ENCODE measurements at places on chromosomes 5 and 9.
A peak's percentile ranks its signal among the peaks of the same experiment; 100 is the strongest.

DNA sequence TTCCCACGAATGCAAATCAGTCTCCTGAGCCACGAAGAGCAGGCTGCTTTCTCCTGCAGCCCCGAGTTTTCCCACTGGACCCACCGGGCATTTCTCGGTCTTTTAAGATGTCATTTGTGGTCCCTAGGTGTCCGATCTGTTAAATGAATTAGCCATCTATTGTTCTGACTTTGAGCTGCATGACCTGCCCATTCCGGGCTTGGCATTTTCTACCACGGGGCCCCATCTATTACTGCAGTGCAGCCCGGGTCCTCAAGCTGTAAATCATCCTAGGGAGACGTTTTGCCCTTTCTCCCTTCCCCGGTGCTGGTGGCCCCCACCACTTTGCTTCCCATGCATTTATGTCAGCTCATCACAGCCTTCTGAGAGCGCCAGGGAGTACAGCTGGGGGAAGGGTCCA is 405.4 kb downstream of the IRX1 start:
- no peak overlapping the region for H3K27ac ChIP-seq
- H3K4me3 ChIP-seq: no peak overlapping the region
- H3K4me1 ChIP-seq: no peaks in the 10 kb centered on the region
- H3K27me3 ChIP-seq: no peaks in the 10 kb centered on the region

- H3K36me3 ChIP-seq: no peaks in the 10 kb centered on the region
- no peak overlapping the region for H3K4me3 ChIP-seq
- no peak for DNase-seq
- H3K4me1 ChIP-seq: no peaks in the 10 kb centered on the region
- H3K27ac ChIP-seq: no peak overlapping the region
- no peaks in the 10 kb centered on the region for H3K27me3 ChIP-seq
These were observed 123.4 kb downstream of the BASP1 start for GRCh38 chr5:17340819-17341218.

GRCh38 chr5:76960004-76960625 is 7.3 kb downstream of the CRHBP start:
- H3K27me3 ChIP-seq: peaks cover 42% of the 10 kb centered on the region
- no peak overlapping the region for H3K4me3 ChIP-seq
- DNase-seq: peak; percentile 18
- H3K27ac ChIP-seq: peak overlapping the region; percentile 0

GRCh38 chr5:171342362-171343111 is 33.5 kb downstream of the TLX3 start:
- H3K4me1 ChIP-seq: no peaks in the 10 kb centered on the region
- no peak overlapping the region for H3K4me3 ChIP-seq
- H3K27me3 ChIP-seq: peaks cover 9% of the 10 kb centered on the region
- no peaks in the 10 kb centered on the region for H3K36me3 ChIP-seq

DNA sequence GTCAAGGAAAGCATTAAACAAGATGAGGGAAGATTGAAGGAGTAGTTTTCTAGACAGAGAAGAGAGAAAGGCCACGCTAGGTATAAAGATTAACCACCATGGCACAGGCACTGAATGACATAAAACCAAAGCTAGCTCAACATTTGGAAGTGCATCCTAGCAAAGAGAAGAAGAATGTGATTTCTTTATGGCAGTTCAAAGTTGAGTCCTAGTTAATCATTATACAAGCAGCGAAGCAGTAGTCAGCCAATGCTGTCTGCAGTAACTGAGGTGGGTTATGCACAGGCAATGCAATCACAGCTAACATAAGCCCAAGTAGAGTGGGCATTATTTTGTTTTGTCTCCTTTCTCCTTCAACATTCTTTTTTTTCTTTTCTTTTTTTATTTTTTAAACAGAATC is 24.0 kb upstream of the ANKRD31 start:
- no peaks in the 10 kb centered on the region for H3K4me1 ChIP-seq
- H3K4me3 ChIP-seq: no peak overlapping the region
- no peak overlapping the region for H3K27ac ChIP-seq
- H3K36me3 ChIP-seq: no peaks in the 10 kb centered on the region

GRCh38 chr9:12141422-12141821 is 551.8 kb upstream of the TYRP1 start:
- H3K36me3 ChIP-seq: no peaks in the 10 kb centered on the region
- DNase-seq: no peak
- H3K27me3 ChIP-seq: no peaks in the 10 kb centered on the region

DNA sequence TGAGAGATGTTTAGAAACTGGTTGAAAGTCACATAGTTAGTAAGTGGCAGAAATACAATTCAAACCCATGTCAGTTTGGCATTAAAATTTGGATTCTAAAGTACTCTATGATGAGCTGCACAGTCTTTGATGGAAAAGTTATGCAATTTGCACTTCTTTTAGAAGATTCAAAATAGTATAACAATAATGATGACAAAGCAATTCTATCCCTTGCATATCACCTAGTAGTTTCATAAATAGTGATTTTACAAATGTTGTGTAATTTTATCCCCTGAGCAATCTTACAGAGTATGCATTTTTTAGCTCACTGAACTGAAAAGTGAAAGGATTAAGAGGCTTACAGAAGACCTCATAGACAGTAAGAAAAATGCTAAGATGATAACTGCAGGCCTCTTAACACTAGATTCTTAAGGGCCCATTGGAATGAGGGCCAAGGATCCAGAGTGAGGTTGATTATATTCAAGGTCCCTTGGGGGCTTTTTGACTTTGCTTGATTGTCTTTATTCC is 3.7 kb downstream of the C5orf46 start:
- no peak overlapping the region for H3K27ac ChIP-seq
- no peaks in the 10 kb centered on the region for H3K27me3 ChIP-seq
- DNase-seq: no peak
- H3K36me3 ChIP-seq: no peaks in the 10 kb centered on the region
- no peak overlapping the region for H3K4me3 ChIP-seq
- H3K4me1 ChIP-seq: no peaks in the 10 kb centered on the region

DNA sequence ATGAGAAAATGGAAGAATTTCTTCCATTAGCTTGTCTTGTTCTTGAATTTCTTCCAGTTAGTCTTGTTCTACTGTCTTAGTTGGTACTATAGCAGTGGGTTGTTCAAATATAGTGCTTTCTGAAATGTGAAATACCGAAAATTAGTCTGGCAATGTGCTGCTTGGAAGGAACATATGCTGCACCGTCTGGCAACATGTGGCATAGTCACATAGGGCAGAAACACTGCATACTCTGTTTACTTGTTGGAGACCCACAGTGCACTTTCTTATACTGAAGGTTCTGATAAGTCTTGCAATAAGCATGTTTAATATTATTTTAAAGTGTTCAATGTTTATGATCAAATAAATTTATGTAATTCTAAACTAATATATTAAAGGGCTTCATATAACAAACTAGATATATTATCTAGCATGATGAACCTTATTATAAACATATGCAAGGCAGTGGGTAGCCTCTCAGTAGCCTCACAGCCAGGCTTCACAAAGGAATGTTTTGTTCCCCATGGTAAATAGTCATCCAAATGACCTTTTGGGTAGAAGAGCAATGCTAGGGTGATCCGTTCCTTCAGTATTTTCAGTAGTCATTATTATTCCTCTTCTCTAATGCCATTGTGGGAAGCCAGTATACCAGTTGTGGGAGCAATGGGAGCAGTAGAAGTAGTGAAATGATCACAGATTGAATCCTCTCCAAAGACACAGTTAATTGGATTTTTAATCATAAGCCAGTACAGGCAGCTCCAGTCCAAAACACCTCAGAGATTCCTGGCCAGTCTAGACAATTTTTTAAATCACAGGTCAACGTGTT is 1106.7 kb downstream of the DTWD2 start:
- H3K4me1 ChIP-seq: no peaks in the 10 kb centered on the region
- no peaks in the 10 kb centered on the region for H3K27me3 ChIP-seq
- DNase-seq: no peak
- no peaks in the 10 kb centered on the region for H3K36me3 ChIP-seq
- no peak overlapping the region for H3K4me3 ChIP-seq
- H3K27ac ChIP-seq: no peak overlapping the region

DNA sequence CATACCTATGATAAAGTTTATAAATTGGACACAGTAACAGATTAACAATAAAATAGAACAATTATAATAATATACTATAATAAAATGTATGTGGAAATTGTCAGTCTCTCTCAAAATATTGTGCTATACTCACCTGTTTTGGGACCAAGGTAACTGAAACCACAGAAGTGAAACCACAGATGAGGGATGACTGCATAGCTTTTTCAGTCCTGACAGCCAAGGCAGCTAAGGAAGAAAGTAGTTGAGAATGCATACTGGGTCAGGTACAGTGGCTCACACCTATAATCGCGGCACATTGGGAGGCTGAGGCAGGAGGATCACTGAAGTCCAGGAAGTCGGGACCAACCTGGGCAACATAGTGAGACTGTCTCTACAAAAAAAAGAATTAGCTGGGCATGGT is 8.9 kb downstream of the SRP19 start:
- DNase-seq: no peak
- H3K27ac ChIP-seq: no peak overlapping the region
- H3K4me1 ChIP-seq: peaks cover 43% of the 10 kb centered on the region
- H3K27me3 ChIP-seq: no peaks in the 10 kb centered on the region

DNA sequence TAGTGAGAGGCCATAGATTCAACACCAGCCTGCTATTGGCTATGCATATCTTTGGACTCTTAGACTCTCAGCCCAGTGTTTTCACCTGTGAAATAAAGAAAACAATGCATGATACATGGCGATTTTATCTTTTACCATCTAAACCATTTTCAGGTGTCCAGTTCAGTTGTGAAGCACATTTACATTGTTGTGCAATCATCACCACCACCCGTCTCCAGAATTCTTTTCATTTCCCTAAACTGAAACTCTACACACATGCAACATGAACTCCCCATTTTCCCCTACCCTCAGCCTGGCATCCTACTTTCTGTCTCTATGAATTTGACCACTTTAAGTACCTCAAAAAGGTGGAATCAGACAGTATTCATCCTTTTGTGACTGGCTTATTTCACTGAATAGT is 420.6 kb downstream of the MED10 start:
- no peak for DNase-seq
- no peaks in the 10 kb centered on the region for H3K27me3 ChIP-seq
- no peaks in the 10 kb centered on the region for H3K36me3 ChIP-seq
- no peak overlapping the region for H3K4me3 ChIP-seq
- no peaks in the 10 kb centered on the region for H3K4me1 ChIP-seq

GRCh38 chr5:129438322-129438721 is 21.8 kb upstream of the ADAMTS19 start:
- H3K4me1 ChIP-seq: no peaks in the 10 kb centered on the region
- no peak for DNase-seq

DNA sequence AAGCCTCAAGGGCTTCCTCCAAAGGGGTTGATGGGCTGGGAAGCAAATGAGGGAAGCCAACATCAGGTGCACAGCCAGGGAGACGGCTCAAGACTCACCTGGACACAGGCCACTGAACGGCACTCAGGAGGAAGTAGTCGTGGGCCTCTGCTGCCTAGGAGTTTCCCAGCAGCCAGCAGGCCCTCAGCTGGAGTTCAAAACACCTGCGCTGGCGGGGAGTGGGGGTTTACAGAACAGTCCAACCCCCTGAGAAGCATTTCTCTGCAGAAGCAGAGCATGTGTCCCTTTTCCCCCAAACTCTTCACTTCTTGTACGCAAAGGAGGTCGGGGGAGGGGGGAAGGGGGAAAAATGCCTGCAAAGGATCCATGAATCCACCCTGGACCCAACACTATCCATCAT is 2.3 kb downstream of the WHRN start:
- DNase-seq: no peak
- peaks cover 47% of the 10 kb centered on the region for H3K27me3 ChIP-seq
- no peaks in the 10 kb centered on the region for H3K36me3 ChIP-seq
- no peak overlapping the region for H3K4me3 ChIP-seq

DNA sequence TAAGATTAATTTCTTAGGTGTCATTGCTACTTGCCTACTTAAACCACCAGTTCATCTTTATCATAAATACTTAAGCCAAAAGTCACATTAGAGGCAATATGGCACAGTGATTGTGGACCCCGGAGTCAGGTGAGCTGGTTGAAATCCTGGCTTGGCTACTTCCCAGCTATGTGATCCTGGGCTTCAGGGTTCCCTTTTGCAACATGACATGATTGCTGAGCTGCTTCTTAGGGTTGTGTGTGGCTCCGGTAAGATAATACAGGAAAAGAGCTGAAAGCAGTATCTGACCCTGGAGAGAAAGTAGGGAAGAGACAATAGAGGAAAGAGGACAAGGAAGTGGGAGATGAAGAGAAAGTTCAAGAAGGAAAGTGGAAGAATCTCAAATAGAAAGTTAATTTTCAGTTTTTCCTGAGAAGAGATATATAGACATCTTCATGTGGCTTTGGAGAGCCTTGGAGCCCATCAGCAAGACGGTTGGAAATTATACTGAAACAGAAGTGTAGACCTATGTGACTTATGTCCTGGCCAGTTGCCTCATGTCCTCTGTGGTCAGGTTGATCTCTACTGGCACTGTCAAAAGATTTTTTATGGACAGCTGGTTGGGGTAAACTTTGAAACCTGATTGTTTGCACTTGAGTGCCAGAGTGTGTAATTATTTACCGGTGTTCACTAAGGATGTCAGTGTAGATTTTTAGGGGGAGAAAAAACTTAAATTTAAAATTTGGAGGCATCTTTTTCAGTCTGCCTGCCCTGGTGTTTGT is 93.2 kb downstream of the GHR start:
- H3K4me3 ChIP-seq: no peak overlapping the region
- no peaks in the 10 kb centered on the region for H3K36me3 ChIP-seq

DNA sequence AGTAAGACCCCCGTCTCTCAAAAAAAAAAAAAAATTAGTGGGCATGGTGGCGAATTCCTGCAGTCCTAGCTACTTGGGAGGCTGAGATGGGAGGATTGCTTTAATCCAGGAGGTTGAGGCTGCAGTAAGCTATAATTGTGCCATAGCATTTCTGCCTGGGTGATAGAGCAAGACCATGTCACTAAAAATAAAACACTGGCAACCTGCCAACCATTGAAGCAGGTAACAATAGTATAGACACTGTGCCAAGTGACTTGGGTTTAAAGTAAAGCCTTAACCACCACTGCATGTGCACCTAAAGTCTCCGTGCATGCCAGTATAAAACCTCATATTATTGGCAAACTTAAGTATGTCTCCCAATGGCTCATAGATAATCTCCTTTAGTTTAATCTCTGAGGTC is 3.4 kb upstream of the APBA1 start:
- no peaks in the 10 kb centered on the region for H3K36me3 ChIP-seq
- H3K27me3 ChIP-seq: peaks cover 41% of the 10 kb centered on the region
- no peak for DNase-seq
- peaks cover 21% of the 10 kb centered on the region for H3K4me1 ChIP-seq
- no peak overlapping the region for H3K4me3 ChIP-seq

GRCh38 chr9:93218161-93218560 is 34.2 kb downstream of the WNK2 start:
- H3K4me3 ChIP-seq: no peak overlapping the region
- no peaks in the 10 kb centered on the region for H3K36me3 ChIP-seq
- DNase-seq: no peak
- H3K27ac ChIP-seq: no peak overlapping the region
